D341Med (cell line): ENCODE measurements at places on chromosomes 4 and X.

DNA sequence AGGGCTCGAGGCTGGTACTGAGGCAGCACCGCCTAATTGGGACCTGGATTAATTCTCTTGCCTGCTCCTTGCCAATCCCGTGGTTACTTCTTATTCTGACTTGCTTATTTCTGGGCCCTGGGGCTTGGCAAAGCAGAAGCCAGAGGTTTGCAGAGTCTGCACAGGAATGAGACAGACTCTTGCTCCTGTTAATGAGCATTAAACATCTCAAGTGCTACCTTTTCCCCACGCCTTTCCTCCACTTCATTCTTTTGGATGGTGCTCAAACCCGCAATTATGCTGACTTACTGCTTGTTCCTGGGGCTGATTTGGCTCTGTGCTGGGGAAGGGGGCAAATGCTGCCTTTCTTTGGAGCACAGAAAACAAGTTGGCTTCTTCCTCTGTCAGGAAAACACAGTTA, 16.5 kb upstream of the STOX2 start:
- no peak for DNase-seq

DNA sequence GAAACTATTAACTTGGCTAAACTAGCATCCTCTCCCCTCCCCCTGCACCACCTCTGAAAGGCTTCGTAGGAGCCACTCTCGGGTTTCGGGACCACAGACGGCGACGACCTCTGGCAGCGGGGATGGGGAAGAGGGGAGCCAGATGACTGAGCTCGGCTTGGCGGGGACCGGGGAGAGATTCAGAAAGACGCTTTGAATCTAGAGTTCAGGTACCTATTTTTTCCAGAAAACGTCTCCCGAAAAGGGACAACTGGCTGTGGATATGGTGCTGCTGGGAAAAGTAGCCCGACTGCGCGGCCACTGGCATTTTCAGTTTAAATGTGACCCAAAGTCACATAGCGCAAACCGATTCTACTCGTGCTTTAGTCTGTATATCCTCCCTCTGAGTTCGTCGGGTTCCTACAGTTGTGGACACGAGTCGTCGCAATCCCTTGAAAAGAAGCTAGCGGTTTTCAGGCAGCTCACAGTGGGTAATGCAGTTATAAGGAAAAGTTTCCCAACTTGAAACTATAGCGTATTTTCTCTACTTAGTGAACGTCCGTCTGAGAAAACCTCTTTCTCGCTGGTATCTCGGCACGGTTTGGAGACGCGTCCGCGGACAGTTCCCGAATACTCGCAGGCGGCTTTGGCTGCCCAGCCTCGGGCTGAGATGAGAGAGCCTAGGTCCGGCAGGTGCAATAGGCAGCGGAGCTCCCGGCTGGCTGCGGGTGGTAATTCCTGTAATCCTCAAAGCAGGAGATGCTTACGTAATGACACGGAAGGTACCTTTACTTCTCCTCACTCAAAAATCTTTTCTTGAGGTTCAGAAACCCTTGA, 1.3 kb downstream of the PARM1 start:
- peak; percentile 60 for DNase-seq

GRCh38 chrX:18981124-18981807, 2.6 kb downstream of the PHKA2 start:
- DNase-seq: no peak

DNA sequence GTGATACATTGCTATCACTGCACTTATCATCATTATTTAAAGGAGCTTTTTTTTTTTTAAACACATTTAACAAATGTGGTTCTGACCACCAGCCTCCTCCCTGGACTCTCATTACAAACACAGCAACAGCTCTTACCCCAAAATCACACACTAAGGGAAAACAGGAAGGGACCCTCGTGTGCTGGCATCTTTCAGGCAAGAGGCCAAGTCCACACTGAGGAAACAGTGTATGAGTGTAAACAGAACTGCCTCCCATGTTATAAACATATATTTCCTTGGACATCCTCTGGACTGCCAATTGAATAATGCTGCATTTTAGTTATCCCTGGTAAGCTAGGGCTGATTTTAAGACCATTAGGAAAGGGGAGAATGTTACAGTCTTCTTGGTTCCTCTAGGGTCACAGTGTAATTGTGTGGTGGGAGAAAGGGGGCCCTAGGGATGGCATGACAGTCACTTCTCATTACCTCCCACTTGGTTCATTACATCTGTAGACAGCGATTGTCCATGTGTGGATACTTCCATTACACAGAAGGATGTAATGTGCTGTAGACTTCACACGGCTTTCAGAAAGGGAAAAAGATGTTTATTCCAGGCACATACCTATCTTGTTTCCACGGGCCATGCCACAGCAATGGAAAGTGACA, 244.6 kb upstream of the TET2 start:
- no peak for DNase-seq

DNA sequence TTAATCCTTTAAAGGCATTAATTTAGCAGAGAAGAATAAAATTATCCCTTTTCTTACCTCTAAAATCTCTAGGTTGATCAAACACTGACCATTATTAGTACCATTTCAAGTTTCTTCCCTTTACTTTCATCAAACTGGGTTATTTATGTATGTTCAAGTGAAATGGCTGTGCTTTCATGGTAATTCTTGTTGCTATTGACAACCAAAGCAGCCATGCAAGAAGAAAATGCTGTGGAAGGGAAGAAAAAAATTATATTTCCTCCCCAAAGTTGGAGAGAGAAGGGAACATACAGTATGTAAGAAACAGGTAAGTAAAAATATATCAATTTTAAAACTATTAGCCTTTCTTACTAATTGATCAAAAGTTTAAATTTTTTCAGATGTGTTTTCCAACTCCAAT, 16.2 kb downstream of the NPNT start:
- no peak for DNase-seq

DNA sequence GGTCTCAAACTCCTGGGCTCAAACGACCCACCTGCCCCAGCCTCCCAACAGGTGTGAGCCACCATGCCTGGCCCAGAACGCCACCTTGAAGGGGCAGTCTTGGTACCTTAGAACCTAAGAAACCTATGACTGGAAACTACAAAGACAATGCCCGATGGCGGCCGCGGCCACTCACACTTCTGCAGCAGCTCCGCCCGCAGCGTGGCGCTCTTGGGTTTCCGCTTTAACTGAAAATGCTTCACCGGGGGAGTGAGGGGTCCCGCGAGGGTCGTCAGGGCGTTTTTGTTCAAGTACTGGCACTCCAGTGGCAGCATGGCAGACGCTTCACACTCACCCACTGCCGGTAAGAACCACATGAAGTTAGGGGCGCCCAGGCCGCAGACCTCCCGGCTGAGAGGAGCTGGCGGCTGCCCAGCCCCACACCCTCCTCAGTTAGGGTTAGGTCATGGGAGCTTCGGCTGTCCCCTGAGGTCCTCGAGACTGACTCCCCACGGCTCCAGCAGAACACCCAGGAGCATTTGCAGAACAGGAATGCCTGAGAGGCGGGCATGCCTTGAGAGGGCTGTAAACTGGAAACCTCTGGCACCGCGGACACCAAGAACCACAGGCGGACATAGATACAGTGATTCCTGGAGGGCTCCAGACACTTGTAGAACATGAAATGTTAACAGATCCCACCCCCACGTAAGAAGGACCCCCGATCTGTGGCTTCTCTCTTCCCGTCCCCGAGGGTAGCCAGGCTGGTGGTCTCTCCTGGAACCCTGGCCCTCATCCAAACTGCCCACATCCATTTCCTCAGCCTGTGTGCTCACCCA, 19.0 kb downstream of the NELFA start:
- no peak for DNase-seq
